ENCODE measurements at places on chromosomes 12 and 14.

- DNase-seq, result no peak
These were observed 64.8 kb upstream of the TMEM260 start for GRCh38 chr14:56514663-56515371.

DNA sequence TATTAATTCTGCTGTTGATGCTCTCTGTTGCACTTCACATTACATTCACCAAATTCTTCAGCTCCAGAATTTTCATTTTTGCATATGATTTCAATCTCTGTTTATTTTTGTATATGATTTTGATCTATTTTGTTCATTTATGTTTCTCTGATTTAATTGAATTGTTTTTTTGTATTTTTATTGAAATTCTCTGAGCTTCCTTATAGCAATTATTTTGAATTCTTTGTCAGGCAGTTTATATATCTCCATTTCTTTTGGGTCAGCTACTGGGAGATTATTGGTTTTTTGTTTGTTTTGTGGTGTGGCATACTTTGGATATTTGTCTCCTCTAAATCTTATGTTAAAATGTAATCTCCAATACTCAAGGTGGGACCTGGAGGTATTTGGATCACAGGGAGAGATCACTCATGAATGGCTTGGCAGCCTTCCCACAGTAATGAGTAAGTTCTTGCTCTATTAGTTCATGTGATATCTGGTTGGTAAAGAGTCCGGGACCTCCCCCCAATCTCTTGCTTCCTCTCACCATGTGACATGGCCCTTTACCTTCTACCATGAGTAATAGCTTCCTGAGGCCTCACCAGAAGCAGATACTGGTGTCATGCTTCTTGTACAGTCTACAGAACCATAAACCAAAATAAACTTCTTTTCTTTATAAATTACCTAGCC lies 8.7 kb upstream of the TCL1A start:
- no peak for DNase-seq

DNA sequence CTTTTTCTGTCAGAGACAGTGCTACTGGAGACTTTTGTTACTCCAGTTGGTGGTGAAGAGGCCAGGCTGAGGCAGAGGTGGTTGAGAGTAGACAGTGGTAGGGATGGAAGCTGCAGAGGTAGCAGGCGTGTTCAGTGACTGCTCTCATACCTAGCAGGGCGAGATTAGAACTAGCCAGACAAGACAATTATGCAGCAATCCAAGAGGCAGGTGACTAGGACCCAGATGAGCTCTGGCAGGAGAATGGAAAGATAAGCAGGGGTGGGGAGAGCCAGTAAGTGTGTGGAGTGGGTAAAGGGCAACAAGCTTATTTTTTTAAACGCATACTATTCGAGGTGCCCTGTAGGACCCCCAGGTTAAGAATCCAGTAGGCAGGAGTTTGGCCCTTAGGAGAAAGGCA lies 4.8 kb downstream of the PPP1R36 start:
- DNase-seq, result no peak

- DNase-seq, result no peak
These were observed 141.3 kb downstream of the PRKCH start for GRCh38 chr14:61462566-61463193.

DNA sequence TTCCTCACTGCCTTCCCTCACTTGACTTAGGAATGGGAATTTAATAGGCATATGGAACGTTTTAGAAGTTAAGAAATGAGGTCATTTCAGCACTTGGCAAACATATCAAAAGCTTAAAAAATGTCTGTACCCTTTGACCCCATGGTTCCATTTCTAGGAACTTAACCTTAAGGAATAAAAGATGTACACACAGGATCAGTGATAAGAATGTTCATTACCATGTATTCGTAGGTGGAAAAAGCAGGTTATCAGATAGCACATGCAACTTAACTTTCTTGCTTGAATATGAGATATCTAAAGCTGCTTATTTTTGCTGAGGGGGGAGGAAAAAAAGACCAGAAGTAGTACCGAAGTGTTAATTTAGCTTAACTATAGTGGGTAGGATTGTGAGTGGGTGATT lies 57.2 kb downstream of the TTLL5 start:
- no peak for DNase-seq

DNA sequence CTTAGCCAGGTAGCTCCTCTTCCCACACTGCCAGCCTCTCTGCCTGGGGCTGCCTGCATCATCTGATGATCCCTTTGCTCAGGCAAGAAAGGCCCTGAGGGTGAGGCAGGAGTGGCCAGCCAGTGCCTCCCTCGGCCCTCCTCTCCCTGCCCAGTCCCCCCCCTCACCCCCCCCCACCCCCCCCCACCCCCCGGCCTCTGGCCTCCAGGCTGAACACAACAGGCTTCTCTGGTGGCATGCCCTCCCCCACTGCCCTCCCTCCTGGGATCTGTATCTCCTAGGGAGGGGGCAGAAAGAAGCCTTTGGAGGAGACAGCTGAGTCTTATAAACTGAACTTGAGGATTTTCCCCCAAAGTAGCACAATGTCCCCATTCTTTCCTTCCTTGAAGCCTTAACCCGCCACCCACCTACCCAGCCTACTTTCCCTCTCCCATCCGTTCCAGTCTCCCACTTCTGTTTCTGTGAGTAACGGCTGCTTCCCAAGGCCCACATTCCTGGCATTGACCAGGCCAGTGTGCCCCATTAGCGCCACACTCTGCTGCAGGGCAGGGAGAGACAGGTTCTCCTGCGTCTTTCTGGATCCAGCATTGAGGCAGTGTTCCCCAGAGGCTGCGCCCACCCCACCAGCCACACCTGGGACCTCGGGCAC lies 82.1 kb downstream of the B4GALNT3 start:
- DNase-seq, result no peak

GRCh38 chr12:102602521-102602920 lies 122.2 kb upstream of the IGF1 start:
- no peak for DNase-seq

- DNase-seq, result peak; percentile 37
These were observed 11.0 kb downstream of the ZNF219 start for GRCh38 chr14:21087294-21088091.

DNA sequence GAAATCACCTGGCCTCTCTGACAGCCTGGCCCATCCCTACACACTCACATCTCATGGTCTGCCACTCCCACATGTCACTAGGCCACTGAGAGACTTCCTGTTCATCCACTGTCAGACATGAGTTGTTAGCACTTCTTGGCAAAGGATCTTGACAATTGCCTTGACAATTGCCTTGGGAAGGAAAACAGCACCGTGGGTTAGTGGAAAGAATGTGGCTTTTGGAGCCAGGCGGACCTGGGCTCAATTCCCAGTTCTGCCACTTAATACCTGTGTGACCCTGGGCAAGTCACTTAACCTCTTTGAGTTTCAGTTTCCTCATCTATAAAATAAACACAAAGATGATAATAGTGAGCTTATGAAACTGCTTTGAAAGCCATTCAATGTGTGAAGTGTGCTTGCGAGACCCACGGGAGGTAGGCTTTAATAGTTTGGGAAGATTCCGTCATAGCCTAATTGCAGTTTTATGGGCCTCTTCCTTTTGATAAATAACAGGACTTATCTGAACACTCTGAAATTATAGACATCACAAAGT lies 250.4 kb downstream of the C12orf75 start:
- no peak for DNase-seq

GRCh38 chr12:124715121-124715990 lies 147.9 kb upstream of the NCOR2 start:
- DNase-seq, result no peak

DNA sequence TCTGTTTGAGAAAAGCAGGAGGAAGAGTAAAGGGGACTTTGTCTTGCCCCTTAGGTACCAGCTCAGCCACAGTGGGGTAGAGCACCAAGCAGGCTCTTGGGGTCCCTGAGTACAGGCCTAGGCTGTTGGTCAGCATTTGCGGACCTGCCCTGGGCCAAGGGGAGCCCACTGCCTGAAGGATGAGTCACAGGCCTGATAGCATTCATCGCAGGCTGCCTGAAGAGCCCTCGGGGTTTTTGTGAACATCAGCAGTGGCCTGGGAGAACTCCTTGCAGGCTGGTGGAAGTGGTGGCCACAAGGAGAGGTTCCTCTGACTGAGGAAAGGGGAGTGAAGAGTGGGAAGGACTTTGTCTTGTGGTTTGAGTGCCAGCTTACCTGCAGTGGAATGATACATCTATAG lies 25.0 kb upstream of the P2RX7 start:
- no peak for DNase-seq

DNA sequence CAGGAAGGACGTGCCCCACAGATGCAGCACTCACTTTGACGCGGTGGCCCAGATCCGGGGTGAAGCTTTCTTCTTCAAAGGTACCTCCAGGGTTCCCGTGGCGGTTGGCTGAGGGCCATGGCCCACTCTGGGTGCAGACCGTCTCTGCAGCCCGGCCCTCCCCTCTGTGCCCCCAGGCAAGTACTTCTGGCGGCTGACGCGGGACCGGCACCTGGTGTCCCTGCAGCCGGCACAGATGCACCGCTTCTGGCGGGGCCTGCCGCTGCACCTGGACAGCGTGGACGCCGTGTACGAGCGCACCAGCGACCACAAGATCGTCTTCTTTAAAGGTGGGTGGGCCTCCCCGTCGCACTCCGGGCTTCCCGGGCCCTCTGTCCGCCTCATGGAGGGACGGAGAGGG lies 16.9 kb downstream of the MMP17 start:
- DNase-seq, result no peak

GRCh38 chr12:11040162-11040561 lies 9.0 kb upstream of the TAS2R31 start:
- DNase-seq, result no peak

Measured in NCI-H446 treated with DMSO at 0.1 percent for 48 hours (cell line).